ENCODE measurements at places on chromosomes 1 and 21.
A peak's percentile ranks its signal among the peaks of the same experiment; 100 is the strongest.

- no peak for DNase-seq
Measured at GRCh38 chr1:53332833-53333232, 5.0 kb upstream of the LRP8 start.

- no peak for DNase-seq
Measured at GRCh38 chr21:31873696-31874599, 1.1 kb downstream of the HUNK start.

GRCh38 chr21:37450445-37450941 lies 83.9 kb downstream of the DYRK1A start:
- DNase-seq, result no peak

DNA sequence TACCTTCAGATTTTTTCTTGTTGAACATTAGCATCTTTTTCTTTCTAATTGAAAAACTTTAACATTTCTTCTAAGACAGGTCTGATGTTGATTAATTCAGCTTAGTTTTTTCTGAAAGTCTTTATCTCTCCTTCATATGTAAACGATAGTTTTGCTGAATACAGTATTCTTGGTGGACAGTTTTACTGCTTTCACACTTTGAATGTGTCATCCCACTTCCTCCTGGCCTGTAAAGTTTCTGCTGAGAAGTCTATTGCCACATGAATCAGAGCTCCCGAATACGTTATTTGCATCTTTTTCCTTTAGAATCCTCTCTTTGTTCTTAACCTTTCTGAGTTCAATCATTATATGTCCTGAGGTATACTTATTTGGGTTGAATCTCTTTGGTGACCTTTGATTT lies 344.2 kb downstream of the OLFM3 start:
- DNase-seq, result no peak

- no peak for DNase-seq
Measured at GRCh38 chr1:91795591-91796389, 90.2 kb downstream of the TGFBR3 start.

- no peak for DNase-seq
Measured at GRCh38 chr21:42385619-42386018, 10.2 kb downstream of the TMPRSS3 start.

- no peak for DNase-seq
Measured at GRCh38 chr21:27134516-27134915, 167.6 kb upstream of the ADAMTS5 start.

GRCh38 chr1:206489980-206490770 lies 17.2 kb upstream of the RASSF5 start:
- DNase-seq, result peak; percentile 47

DNA sequence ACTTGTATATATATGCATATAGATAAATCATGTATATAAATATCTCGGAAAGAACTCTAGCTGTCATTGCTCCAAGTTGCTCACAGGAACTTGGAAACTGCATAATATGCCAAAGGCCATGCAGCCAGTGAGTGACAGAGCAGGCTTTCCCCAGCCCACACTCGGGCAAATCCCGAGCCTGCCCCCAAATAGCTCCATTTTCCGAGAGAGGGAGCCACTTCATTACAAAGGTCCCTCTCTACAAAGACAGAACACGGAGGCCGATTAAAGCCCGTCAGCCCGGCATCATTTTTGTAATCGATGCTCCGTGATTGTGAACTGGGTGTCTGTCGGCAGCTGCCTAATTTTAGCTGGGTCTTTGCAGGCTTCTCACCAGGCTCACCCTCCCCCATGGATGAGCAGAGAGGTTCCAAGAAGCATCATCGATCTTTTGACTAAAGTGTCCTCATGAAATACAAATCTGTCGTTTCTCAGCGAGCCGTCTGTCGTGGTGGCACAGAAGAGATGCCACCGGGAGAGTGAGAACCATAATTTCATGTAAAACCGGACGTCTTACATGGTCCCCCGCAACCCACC lies 663.9 kb downstream of the PTPRU start:
- DNase-seq, result no peak

GRCh38 chr1:1325288-1326074 lies 879 bp downstream of the CPTP start:
- no peak for DNase-seq

DNA sequence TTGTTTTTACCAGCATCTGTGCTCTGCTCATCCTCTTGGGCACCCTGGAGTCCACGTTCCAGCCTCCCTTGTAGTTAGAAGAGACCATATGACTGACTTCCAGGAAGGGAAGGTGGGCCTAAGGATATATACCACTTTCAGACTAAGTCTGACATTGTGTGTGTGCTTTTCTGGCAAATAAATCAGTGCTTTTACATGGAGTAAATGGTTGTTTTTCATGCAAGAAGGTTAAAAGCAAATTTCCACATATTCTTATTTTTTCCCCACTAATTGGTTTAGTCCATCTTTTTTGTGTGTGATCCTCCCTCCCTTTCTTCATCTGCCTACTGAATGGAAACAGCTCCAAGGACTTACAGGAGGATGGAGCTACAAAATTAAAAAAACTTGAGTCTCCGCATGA lies 119.8 kb downstream of the TBX15 start:
- DNase-seq, result no peak

DNA sequence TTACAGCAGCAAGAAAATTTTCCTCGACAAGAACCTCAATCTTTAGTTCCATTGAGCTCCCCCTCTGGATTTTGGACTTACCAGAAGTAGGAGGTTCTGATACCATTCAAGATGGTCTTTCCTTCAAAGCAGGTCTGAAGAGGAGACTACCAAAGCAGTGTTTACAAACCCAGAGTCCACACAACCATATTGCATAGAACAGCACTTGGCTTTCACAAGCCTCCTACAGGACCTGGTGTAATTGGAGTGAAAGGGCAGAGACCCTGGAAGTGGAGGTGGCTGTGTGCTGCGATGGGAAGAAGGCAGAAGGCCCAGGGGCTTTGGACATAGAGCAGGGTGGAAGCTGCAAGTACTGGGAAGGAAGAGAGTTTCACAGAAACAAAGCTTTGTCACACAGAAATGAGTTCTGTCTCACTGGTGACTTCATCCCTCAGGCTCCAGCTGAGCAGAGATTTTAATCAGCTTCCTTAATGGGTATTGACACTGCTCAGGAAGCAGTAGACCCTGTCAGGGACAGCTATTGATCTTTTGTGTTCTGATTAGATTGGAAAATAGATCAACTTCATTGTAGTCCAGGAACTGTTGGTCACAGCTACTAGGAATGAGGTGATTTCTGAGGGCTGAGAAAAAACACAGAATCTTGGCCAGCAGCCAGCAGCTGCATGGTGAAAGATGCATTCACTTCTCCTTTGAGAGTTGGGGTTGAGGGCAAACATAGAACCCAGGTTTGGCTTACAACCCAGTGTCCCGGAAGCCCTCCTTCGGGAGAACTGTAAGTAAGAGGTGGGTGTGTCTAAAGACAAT lies 124.0 kb downstream of the SYT2 start:
- peak; percentile 51 for DNase-seq

DNA sequence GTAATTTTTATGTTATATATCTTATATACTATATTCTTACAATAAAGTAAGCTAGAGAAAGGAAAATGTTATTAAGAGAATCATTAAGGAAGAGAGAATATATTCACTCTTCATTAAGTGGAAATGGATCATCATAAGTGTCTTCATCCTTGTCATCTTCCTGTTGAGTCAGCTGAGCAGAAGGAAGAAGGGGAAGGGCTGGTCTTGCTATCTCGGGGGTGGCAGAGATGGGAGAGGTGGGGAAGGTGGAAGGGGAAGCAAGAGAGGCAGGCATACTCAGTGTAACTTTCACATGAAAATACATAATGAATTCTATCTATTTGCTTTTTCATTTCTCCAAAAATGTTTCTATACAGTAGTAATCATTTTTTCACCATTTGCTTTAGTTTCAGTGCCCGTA lies 5.1 kb downstream of the DNASE2B start:
- no peak for DNase-seq

GRCh38 chr1:219503604-219504003 lies 109.3 kb downstream of the ZC3H11B start:
- no peak for DNase-seq

DNA sequence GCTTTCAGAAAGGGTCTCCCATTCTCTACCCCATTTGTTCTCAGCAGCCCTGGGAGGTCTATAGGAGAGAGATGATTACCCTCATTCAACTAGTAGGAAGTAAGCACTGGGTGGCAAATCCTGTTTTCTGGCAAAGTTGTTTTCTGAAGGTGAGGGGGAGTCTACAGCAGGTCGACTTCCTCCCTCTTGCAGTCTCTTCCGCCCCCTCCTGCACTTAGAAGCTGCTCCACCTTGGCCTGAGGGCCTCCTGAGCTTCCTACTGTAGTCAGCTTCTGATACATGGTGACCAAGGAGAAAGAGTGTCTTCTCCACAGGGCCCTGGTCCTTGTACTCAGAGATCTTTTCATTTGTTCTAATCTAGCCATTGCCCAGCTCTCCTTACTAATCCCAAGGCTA lies 93.1 kb downstream of the RGL1 start:
- no peak for DNase-seq

- no peak for DNase-seq
Measured at GRCh38 chr1:21881250-21881649, 55.9 kb downstream of the HSPG2 start.

DNA sequence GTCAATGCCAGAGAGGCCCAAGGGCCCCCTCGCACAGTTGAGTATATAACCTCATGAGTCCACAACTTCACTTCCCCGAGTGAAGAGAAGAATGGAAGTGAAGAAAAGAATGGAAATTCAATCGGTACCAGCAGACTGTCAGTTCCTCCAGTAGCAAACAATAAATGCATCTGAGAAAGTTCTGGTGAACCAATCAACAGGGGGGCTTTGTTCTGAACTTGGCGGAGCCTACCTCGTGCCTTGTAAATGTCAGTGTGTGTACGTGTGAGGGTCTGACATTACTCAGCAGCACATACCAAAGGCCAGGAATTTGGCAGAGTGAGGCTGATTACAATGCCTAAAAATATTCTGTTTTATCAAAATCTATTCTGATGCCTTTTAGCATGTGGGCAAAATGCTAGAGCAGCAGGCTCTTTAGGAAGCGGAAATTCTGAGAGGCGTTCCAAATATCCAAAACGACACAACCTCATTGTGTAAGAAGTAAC lies 238.5 kb downstream of the LTN1 start:
- peak; percentile 51 for DNase-seq

DNA sequence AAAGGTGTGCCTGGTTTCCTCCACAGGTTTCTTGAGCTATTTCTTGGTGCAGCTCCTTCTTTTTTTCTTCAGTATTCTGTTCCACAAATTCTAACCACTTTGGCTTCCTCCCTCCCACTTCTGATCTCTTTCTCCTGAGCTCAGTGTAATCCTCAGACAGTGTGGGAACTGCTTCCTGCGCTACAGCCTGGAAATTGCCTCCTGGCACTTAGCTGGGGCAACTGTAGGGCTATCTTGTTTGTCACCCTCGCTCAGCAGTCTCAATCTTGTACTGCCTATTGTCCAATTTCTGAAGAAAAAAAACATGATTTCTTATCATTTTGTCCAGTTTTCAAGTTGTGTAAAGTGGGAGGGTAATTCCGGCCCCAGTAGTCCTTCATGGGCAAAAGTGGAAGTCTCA lies 24.0 kb upstream of the GALNT2 start:
- no peak for DNase-seq

DNA sequence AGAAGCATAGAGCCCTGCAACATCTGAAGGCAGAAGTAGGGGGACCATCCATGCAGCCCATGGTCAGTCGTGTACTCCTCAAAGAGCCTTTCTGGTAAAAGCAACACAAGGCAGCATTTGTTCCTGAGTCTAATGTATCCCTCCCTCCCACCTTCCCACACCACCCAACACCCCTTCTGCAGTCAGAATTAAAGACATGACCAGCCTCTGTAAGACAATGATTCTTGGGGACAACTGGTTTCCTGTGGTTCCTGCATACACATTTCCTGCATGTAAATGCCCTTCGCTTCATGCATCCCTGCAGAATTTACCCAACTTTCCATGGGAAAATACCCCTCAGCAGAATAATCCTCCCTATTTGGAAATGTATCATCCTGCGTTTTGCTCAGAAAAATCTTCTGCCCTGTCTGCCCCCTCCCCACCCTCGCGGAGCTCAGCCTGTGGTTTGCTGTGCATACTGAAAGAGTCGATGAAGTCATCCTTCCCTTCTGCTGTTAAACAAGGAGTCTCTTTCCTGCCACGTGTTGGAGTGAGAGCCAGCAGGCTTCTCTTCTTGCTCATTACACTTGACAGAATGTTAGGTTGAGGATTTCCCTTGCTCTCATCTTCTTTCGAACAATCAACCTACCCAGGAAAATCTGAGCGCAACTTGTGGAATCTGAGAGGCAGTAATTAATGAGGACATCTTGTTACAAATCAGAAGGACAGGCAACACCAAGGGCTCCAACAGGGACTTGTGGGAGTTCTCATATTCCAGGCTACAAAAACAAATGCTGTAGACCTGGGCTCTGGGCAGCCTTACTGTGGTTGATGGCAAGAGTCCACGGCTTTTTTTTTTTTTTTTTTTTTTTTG lies 4.7 kb downstream of the TNN start:
- DNase-seq, result peak; percentile 33

GRCh38 chr21:43767984-43768867 lies 7.9 kb downstream of the CSTB start:
- DNase-seq, result no peak

DNA sequence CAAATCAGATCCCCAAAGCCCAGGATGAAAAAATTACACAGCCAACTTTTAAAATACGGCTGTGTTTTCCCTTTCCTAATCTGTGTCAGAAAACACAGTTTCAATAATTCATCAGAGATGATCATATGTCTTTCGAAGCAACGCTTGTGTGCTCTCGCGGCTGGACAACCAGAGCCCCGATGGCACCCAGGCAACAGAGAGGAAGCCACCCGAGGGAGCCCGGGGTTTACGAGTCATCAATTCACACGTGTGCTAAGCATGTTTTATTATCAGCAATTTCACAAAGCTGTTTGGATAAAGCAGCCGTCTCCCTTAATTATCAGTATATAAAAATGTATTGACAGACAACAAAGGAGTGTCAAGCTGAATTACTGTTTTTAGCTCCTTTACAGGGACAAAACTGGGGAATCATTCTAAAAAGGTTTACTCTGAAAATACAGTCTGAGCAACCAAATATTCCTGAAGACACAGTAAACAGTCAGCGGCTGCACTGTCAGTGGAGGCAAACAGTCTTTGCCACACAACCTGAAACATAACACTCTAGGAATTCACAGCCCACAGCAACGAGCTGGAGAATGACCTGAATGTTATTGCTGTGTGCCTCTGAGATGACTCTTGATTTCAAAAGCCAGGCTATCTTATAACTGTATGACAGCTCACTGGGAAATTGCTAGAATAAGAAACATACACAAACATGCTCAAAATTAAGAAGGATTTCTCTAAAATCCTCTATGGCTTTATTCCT lies 201.0 kb downstream of the SIPA1L2 start:
- DNase-seq, result no peak

DNA sequence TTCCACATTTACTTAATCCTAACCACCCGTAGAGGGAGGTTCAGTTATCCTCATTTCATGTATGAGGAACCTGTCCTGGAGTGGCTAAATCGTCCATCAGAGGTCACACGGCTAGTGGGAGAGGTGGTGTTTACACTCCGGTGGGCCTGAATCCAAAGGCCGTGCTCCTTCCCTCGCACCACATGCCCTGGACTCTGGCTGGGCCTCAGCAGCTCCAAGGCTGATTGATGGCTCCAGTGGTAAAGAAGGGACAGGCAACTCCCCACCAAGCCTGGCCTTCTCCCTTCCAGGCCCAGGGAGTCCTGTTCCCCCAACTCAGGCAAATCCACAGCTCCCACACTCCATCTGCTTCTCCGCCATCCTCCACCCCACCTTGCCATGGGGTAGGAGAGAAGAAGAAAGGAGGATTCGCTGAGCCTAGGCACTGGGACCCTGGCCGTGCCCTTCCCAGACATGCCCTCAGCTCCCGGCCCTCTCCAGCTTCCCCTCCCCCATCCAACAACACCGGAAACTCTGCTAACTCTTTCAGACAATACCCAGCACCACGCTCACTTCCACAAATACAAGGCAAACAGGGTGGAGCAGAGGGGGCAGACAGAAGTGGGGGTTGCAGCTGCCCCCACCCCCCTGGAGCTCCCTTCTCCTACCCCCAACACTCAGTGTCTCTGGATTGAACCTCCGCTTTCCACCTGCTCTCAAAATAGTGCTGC lies 10.9 kb downstream of the ARHGEF2 start:
- DNase-seq, result no peak
